ENCODE measurements at places on chromosomes 16 and 17.

GRCh38 chr17:3549610-3550162 lies 7.9 kb downstream of the TRPV3 start:
- DNase-seq: no peak

- no peak for DNase-seq
Observed at GRCh38 chr17:330993-331701, 21.5 kb downstream of the RPH3AL start.

- DNase-seq: no peak
Observed at GRCh38 chr17:7295230-7296180, 1.1 kb upstream of the YBX2 start.

- no peak for DNase-seq
Observed at GRCh38 chr17:36505171-36505570, 18.7 kb downstream of the ZNHIT3 start.

DNA sequence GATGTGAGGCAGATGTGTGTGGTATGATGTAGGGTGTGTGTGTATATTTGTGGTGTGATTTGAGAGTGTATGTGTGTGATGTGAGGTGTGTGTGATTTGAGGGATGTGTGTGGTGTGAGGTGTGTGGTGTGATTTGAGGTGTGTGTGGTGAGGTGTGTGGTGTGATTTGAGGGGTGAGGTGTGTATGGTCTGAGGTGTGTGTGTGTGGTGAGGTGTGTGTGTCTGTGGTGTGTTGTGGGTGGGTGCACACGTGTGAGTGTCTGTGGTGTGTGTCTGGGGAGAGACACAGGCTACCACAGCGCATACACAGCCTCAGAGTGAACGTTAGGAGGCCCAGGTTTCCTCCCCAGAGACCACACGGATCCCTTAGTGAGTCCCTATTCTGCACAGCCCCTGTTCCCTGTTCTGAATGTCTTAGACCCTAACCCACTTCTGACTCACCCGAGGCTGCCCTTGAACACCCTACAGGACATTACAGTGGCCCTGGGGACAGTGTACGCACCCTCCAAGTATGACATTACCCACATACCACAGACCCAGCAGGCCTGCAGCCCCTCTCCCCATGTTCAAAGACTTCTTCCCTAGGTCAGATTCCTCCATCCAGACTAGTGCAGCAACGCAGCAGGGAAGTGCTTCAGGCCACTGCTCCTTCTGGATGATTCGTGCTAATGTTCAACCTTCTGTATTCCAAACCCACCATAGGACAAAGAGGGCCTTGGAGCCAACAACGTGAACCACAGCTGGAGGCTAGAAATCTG lies 3.5 kb upstream of the RAB37 start:
- DNase-seq: no peak

GRCh38 chr16:46974352-46974751 lies 878 bp upstream of the DNAJA2 start:
- peak; percentile 16 for DNase-seq

DNA sequence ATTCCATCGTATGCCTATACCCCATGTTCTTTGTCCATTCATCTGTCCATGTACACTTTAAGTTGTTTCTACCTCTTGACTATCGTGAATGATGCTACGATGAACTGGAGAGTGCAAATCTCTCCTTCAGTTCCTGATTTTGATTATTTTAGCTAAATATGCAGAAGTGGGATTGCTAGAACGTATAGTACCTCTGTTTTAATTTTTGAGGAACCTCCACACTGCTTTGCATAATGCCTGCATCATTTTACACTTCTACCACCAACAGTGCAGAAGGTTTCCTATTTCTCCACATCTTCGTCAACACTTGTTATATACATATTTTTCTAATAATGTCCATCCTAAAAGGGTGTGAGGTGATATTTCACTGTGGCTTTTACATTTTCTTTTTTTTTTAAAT lies 43.9 kb downstream of the SDR42E1 start:
- DNase-seq: no peak

DNA sequence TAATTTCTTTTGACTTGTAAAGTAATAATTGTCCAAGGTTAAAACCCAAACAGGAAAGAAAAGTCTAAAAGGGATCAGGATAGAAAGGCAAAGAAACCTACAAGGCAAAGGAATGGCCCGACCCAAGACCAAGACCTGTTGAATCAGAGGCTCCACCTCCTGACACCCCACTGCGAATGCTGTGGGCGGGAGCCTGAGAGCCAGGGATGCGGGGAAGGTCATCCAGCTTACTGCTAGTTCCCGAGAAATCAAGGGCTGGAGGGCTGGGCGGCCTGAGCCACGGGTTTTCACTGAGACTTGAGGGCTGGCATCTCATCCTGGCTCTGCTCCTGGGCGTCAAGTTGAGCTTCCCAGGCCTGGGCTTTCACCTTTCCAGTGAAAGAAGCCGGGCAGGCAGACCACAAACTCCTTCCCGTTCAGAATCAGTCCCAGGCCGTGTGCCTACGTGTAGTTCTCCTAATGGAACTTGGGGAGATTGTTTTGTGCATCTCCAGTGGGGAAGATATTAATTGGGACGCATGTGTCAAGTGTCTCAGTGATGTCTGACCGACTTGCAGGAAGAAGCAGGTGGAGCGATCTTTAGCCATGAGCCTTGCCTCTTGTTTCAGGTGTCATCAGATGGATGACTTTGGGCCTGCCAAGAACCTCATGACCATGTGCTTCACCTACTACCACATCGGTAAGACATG lies 36.9 kb downstream of the CIBAR2 start:
- no peak for DNase-seq

DNA sequence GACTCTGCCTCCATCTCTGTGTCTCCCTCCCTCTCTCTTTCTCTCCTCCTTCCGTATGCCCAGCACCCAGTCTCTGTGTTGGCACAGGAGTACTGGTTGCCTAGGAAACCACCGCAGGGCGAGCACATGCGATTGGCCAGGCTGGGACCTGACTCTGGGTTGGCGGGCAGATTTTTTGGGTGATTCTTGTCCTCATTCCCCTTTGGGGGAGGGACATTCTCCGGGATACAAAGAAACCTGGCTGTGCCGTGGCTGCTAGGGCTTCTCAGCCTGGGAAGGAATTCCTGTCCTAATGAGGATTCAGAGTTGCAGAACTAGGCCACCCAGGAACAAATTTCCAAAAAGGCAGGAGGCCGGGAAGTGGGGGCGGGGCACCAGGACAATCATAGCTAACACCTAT lies 168.9 kb downstream of the SHISA9 start:
- DNase-seq: no peak

DNA sequence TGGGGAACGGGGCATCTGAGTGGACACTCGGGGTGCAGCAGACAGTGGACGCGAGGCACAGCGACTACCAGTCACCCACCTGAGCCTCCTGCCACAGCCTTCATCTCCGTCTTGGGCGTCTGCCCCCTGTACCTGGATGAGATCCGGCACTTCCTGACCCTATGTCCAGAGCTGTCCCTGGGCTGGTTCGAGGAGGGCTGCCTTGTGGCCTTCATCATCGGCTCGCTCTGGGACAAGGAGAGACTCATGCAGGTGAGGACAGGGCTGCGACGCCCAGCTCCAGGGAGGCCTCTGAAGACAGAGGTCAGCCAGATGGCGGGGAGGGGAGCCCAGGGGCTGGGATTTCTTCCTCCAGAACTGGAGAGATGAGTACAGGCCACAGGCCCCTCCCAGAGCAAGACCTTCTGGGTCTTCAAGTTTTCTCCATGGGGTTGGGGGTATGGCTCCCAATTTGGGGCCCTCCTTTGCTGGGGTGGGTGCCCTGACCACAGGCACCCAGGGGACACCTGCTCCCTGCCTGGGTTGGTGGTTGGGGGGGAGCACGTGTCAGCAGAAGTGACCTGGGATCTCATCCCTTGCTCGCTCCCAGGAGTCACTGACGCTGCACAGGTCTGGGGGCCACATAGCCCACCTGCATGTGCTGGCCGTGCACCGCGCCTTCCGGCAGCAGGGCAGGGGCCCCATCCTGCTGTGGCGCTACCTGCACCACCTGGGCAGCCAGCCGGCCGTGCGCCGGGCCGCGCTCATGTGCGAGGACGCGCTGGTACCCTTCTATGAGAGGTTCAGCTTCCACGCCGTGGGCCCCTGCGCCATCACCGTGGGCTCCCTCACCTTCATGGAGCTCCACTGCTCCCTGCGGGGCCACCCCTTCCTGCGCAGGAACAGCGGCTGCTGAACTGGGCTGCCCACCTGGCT lies 1.9 kb downstream of the AANAT start:
- no peak for DNase-seq

DNA sequence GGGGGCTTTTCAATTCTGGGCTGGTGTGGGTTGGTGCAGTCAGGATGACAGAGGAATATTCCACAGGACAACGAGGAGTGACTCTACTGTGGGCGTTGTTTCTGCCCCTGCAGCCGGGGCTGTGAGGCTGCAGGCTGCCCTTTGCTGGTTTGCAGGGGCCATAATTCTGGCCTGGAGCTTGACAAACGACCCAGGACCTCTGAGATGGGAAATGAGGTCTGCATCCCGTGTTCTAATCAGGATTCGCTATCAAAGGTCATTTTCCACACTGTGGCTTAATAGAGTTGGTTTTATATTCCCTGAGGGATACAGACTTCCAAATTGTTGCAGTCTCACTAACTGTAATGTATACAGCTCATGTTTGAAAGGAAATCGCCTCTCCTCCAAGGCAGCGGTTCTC lies 180.9 kb downstream of the RPTOR start:
- DNase-seq: no peak

DNA sequence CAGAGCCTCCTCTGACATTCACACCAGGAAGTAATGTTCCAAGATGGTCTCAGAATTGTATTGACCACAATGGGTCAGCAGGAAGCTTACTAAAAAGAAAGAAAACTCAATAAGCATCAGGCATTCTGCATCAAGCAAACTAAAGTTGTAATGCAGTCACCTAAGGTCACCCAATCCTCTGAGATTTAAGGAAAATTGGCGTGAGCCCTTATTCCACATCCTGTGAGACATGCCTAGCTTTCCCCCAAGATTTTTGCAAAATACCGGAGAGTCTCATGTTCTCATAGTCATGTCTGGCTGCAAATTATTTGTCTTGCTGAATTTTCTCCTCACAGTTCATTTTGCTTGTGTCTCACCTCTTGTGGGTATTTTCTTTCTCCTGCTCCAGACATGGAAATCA lies 417.1 kb upstream of the SOX9 start:
- no peak for DNase-seq
